ENCODE measurements at places on chromosomes 4 and X.
A peak's percentile ranks its signal among the peaks of the same experiment; 100 is the strongest.

DNA sequence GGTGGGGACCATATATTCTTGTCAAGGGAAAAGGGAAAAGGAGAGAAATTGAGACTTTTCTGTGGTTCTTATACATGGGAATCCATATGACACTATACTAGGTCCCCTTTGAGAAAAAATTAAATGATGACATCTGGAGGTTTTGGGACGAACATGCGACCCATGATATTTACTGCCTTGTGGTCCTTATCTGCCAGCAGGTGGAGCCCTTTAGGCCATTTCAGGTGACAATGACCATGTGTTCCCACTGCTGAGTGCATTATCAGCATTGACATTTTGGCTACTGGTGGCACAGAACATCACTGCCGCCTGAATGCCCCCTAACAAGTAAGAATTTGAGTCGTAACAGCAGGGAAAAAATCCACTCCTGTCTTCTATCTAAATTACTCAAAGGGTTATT, 843.4 kb downstream of the FSTL5 start:
- peak; percentile 19 for DNase-seq

GRCh38 chrX:133792198-133792953, 193.0 kb downstream of the GPC3 start:
- peak; percentile 89 for DNase-seq

DNA sequence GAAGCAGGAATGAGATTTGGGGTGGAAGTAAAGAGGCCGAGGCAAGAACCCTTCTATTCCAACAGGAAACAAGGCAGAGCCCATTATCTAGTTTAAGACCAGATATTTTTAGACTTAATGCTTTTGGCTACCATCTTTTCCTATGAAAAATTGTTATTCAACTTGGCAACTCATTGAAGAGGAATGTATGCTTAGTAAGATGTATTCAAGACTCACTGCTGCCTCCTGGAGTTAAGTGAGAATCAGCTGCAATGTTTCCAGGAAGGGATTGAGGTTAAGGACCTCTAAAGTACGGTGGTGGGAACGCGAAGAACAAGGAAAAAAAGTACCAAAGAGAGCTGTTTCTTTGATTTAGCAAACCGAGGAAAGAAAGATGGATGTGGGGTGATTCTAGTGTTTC, 89.1 kb downstream of the RAPGEF2 start:
- no peak for DNase-seq

DNA sequence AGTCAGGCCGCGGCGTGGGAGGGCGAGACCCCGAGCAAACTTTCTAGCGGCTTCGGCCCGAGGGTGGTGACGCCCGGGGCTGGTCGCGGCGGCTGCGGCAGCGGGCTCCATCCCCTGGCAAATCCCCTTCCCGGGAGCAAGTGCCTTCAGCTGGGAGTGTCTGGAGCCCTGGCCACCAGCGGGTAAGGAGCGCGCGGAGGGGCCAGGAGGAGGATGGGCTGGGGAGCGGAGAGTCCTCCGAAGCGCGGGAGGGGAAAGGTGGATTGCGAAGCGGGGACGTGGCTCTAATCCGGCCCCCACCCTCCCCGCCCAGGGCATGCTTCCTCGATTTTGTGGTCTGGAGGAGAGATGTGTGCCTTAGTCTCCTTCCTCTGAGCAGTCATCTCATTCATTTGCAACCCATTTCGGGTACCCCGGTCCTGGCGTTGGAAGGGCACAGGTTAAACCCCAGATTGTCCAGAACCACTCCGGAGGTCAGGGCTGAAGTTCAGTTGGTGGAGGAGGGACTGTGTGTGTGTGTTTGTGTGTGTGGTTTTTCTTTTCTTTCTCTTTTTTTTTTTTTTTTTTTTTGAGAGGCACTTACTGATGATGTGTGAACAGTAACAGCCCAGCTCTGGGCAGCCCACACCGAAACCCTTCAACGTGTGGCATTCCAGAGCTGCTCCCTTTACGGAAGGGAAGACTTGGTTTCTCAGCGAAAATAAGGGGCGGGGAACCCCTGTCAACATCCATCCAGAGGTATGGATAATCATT, 516 bp downstream of the SGMS2 start:
- peak; percentile 82 for DNase-seq

DNA sequence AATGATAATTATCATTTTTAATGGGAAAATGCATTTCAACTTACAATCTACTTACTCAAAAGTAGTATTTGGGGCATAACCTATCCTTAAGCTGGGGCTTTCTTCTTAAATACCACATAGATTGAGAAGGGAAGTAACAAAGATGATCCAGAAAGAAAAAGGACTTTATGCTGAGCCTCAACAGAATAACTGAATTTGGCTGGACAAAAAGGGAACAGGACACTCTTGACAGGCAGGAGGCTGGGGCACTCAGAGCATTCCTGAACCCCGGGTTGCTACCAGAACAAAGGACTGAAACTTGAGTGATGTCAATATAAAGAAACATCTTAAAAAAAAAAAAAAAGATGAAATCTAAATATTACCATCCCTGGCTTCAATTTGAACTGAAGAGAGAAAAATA, 23.9 kb downstream of the RELL1 start:
- no peak for DNase-seq

DNA sequence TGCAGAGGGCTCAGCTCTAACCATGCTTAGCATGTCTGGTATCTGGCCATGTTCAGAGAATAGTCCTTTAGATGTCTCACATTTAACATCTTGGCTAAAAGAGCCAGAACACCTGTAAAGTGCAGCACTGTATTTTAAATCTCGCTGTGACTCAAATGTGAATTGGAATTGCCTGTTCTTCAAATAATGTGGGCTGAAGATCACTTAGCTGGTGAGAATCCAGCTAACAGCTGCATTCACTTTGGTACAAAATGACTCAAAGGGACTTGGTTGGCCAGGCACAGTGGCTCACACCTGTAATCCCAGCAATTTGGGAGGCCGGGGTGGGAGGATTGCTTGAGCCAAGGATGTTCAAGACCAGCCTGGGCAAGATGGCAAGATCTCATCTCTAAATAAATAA, 63.5 kb upstream of the PLAC8 start:
- DNase-seq: no peak

DNA sequence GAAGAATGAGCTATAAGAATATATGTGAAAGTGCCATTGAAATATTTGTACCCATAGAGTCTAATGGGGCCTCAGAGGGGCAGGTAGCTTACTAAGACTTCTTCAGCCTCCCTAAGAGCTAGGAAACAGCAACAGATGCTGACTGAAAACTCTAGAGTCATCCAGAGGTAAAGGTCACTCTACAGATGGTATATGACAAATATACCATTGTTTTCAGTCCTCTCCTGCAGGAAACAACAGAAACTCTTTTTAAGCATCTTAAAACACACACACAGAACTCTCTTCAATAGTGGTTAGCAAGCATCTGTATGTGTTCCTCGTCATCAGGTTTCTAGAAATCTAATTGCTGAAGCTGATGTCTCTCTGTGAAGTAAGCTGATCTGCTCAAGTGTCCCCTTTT, 313.8 kb upstream of the GATB start:
- no peak for DNase-seq

DNA sequence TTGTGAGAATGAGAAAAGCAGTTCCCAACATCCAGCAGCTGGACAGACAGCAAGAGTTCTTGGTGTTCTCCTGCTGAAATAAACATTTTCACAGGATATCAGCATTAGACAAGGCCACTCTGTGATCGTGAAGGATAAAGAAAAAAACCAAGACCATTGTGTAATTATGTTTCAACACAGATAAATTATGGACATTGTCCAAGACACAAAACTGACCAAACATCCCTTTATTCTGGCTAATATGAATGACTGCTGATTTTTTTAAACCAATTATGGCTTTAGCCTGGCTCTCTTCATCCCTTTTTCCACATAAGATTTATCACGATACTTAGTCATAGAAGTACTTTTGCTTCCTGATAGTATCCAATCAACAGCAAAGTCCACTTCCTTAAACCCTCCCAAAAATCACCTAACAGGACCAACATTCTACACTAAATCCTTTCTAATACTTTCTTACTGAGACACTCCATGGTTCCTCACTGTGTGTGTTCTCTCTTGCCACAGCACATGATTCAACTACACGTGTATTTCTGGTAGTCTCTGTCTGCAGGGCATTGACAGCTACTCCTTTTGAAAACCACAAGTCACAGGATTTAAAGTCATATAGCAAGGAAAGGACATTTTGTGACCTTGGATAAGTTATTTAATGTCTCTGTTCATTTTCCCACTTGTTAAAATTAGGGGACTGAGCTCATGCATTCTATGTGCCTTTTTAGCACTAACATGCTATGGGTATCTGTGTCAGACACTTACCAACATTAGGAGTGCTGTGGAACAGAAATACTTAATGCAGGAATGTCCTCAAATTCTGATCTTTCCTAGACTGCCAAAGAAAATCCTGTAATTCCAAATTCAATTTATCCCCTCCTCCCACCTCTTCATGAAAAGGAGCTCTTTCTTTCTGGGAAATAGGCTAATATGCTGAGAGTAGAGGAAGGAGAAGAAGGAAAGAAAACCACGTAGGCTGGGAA, 137.2 kb upstream of the PGRMC2 start:
- no peak for DNase-seq

- DNase-seq: no peak
Observed at GRCh38 chrX:43968359-43968781, 4.8 kb downstream of the NDP start.

DNA sequence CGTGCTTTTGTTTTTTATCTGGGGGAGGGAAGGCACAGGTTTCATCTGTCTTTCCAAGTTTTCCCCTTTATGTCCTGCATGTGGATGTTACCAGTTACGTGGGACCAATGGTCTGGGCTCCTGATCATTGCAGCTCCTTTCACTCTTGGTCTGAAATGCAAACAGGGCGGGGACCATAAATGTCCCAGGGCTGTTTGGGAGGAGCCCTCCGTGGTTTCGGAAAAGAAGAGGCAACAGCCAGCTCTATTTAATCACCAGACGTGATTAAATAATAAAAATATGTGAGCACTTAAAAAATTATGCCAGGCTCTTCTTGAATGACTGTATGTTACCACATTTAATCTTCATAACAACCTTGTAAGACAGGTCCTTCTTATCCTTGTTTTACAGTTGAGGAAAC, 30.8 kb upstream of the C1GALT1C1 start:
- no peak for DNase-seq

DNA sequence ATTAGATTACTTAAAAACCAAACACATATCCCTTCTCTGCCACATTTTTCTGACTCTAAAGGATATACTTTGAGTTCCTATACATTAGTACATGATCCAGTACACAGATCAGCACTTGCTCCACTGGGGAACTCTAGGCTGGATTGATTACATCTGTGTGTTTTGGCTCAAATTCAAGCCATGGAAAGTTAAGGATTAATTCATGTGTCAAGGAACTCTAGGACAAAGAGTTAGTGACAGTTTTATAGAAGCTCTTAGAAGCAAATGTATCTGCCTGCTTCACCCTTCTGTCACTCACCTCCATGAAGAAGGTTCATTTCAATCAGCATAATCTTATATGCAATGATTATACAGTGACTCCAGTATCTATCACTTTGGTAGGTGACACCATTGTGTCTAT, 43.2 kb downstream of the SCFD2 start:
- peak; percentile 53 for DNase-seq

GRCh38 chr4:26073886-26074560, 160.0 kb downstream of the SMIM20 start:
- DNase-seq: no peak

GRCh38 chr4:10491401-10491800, 34.2 kb upstream of the ZNF518B start:
- DNase-seq: no peak

DNA sequence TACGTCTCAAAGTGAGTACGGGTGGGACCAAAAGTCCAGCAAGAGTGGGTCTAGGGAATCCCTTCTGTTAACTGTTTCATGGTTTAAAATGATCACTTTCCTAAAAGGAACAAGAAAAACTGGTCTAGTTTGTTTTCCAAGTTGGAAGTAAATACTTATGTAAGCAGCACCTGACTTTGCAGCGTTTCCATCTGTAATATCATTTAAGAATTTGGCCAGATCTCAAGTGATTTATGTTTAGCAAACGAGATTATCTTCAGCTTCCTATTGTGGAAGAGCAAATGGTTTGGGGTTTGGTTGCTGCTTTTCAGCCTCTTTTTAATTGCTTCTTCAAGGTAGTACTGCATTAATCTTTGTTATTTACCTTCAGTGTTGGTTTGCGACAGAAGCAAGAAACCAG, 50.4 kb downstream of the FHIP1A start:
- no peak for DNase-seq

DNA sequence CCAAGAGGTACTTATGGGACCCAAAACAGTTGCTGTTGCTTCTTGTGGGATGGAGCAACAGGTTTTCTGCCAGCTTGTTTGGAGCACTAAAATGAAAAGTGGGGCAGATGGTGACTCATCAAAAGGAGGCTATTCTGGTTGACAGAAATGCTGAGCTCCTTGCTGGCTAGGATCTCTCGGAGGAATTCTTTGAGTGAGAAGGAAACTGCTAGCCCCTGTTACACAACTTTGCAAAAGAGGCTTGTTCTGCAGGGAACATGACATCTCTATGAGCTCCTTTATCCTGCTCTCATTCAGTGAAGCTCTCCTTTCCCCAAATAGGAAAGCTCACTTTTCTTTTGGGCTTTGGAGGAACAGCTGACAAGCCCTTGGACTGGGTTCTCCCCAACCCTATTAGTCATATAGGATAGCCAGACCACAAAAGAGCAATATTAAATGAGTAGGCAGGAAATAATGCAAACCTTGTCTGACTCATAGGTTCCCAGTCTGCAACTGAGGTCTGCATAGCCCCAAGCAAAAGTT, 108.3 kb downstream of the CDS1 start:
- no peak for DNase-seq

DNA sequence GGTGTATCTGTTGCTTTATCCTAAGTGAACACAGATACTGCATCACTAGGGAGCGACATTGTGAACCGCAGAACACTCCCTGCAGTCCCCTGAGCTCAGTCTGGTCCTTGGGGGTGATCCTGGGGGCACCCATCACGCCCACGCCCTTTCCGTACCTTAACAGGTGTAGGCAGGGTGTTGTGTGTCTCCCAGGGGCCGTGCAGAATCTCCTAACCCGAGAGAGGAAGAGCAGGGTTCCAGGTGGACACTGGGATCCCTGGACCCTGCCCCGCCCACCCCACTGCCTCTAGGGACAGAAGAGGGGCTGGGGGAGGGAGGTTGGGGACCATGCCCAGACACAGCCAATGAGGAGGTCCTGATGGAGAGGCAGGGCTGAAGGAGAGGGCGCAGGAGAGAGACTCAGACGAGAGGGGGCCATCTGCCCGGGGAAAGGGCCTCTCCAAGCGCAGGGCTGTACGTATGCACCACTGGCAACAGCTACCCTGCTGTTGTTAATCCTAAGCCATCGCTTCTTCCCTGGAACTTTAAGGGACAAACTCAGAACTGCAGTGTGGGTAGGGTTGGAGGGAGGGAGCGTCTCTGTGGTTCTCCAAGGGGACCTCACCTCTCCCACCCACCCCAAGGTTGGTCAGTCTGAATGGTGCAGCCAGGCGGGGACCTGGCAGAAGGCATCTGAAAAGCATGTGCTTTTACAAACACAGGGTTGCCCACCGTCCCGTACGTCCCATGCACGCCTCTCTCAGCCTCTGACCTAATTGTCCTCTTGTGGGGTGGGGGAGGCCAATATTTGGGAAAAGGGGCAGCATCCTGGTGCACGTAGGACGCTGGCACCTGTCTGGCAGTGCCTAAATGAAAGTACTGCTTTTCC, 2.5 kb downstream of the P2RY8 start:
- no peak for DNase-seq

- no peak for DNase-seq
Observed at GRCh38 chr4:2336659-2337058, 74.8 kb upstream of the MXD4 start.

- DNase-seq: peak; percentile 59
Observed at GRCh38 chrX:39705290-39705689, 392.5 kb downstream of the BCOR start.

- DNase-seq: no peak
Observed at GRCh38 chr4:168540086-168540485, 43.2 kb downstream of the PALLD start.

GRCh38 chr4:132809298-132810032, 339.6 kb upstream of the PCDH10 start:
- DNase-seq: no peak

All from stomach (tissue), 19 donors.